RWPE2 (cell line): ENCODE measurements at places on chromosomes 4 and X.

- peaks cover 64% of the 10 kb centered on the region for H3K36me3 ChIP-seq
- peaks cover 10% of the 10 kb centered on the region for H3K4me1 ChIP-seq
- DNase-seq = no peak
Measured at GRCh38 chr4:143189528-143189927, 4.8 kb downstream of the USP38 start.

DNA sequence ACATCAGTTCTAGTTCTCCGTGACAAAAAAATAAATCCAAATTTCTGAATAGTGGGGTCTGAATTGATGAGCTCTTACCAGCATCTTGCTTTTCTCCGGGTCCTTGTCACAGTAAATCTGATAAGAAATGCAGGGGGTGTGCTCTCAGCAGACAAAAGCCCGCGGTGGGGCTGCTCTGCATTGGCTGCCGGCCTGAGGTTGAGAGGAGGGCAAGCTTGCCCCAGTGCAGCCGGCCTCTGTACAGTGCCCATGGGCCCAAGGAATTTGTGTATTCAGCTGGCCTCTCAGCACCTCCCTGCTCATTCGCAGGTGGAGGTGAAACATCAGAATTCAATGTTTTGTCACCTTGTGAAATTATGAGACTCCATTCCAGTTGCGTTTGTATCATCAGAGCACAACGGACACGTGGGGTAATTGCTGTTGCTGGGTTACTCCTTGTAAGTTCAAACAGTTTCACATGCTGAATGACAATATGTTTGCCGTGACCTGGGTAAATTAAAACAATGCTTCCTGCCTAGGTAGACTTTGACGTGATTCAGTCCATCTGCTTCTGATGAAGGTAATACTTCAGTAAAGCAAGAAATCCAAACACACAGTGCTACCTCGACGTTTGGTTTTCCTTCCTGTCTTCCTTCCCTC lies 596.4 kb downstream of the MID1IP1 start:
- H3K27ac ChIP-seq = no peak overlapping the region
- H3K36me3 ChIP-seq = no peaks in the 10 kb centered on the region
- no peaks in the 10 kb centered on the region for H3K4me1 ChIP-seq
- no peaks in the 10 kb centered on the region for H3K27me3 ChIP-seq
- no peak for DNase-seq

GRCh38 chr4:111963158-111963700 lies 182.0 kb upstream of the FAM241A start:
- H3K4me3 ChIP-seq = no peak overlapping the region
- no peaks in the 10 kb centered on the region for H3K4me1 ChIP-seq
- no peak overlapping the region for H3K27ac ChIP-seq
- no peaks in the 10 kb centered on the region for H3K27me3 ChIP-seq
- no peak for DNase-seq

DNA sequence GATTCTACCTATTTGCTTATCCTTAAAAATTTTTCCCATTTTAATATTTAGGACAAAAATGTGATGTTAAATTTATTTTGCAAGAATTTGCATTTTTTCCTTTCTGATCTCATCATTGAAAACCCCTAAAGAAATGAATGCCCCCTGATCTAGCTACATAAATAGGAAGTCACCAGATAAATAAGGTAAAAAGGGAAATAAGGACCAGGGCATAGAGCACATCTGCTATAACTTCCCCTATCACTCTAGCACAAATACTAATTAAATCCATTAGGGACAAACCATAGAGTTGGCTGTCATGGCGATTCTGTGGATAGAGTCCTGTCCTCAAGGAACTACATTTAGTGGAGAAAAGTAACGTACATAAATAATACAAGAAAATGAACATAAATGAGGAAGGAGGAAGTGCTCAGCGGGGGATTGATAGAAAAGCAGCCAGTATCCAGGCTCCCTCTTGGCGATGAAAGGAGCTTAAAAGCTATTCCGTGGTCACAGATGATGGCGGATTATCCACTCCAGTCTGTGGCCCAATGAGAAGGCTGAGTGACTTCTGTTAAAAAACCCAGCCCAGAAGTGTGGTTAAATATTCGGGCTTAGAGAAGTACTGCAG lies 76.9 kb upstream of the RPL34 start:
- DNase-seq = no peak
- H3K4me1 ChIP-seq = no peaks in the 10 kb centered on the region
- no peaks in the 10 kb centered on the region for H3K36me3 ChIP-seq
- H3K27me3 ChIP-seq = no peaks in the 10 kb centered on the region
- H3K27ac ChIP-seq = no peak overlapping the region
- H3K4me3 ChIP-seq = no peak overlapping the region

DNA sequence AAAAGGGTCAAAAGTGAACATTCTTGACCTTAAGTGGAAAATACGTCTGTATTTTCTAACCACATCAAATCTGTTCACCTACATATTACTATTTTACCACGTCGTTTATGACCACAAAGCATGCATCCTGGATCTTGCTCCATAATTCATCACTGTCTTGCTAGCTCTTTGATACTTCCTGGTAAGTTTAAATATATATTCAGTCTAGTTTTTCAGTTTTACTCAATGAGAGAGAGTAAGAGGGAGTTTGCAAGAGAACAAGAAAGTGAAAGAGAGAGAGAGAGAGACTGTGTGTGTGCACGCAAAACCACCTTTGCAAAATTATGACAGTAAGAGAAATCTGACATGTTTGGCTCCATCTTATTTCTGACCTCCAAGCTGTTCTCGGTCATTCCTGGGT lies 173.7 kb upstream of the GALNTL6 start:
- H3K36me3 ChIP-seq = no peaks in the 10 kb centered on the region
- no peak overlapping the region for H3K4me3 ChIP-seq
- H3K27ac ChIP-seq = no peak overlapping the region
- H3K27me3 ChIP-seq = no peaks in the 10 kb centered on the region

GRCh38 chr4:39303871-39304270 lies 62.3 kb downstream of the RFC1 start:
- DNase-seq = no peak
- peaks cover 91% of the 10 kb centered on the region for H3K36me3 ChIP-seq
- no peaks in the 10 kb centered on the region for H3K4me1 ChIP-seq
- H3K27ac ChIP-seq = no peak overlapping the region

DNA sequence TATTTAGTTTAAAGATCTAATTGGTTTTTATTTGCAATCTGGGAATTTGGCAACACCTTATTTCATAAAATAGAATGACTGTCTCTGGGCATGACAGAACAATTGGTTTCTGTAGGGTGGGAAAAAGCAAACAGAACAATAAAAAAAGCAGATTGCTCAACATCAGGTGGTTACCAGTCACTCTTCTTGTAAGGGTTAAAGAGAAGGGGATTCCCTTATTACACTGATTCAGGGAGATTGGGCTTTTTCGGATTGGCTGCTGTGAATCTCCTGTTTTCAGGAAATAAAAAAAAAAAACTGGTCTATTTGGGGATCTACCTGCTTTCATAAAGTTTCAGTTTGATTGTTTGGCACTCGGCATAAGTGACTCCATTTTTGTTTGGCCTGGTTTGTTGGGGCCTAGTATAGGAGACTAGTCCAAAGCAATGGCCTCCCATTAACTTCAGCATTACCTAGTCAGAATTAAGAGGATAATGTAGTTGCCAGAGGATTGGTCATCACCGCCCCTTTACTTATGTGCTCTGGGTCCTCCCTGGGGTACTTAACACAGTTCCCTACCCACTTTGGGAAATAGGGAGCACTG lies 380.5 kb downstream of the IDS start:
- no peak overlapping the region for H3K27ac ChIP-seq
- DNase-seq = no peak
- no peak overlapping the region for H3K4me3 ChIP-seq
- no peaks in the 10 kb centered on the region for H3K36me3 ChIP-seq
